ENCODE measurements at places on chromosomes 4 and X.

GRCh38 chr4:73922766-73923630 is 53.8 kb downstream of the CXCL1 start:
- no peak for DNase-seq

GRCh38 chr4:16739997-16740624 is 158.3 kb downstream of the LDB2 start:
- DNase-seq: no peak

DNA sequence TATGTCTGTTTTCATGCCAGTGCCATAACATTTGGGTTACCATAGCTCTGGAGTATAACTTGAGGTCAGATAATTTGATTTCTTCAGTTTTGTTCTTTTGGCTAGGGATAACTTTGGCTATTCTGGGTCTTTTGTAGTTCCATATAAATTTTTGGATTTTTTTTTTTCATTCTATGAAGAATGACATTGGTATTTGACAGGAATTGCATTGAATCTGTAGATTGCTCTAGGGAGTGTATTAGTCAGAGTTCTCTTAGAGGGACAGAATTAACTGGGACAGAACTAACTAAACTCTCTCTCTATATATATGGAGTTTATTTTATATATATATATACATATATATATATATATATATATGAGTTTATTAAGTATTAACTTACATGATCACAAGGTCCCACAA is 32.2 kb upstream of the SLIT2 start:
- no peak for DNase-seq

GRCh38 chrX:80812176-80812575 is 2.5 kb upstream of the BRWD3 start:
- DNase-seq: no peak

- DNase-seq: no peak
These were observed 1411.1 kb upstream of the PCDH7 start for GRCh38 chr4:29309050-29309449.

DNA sequence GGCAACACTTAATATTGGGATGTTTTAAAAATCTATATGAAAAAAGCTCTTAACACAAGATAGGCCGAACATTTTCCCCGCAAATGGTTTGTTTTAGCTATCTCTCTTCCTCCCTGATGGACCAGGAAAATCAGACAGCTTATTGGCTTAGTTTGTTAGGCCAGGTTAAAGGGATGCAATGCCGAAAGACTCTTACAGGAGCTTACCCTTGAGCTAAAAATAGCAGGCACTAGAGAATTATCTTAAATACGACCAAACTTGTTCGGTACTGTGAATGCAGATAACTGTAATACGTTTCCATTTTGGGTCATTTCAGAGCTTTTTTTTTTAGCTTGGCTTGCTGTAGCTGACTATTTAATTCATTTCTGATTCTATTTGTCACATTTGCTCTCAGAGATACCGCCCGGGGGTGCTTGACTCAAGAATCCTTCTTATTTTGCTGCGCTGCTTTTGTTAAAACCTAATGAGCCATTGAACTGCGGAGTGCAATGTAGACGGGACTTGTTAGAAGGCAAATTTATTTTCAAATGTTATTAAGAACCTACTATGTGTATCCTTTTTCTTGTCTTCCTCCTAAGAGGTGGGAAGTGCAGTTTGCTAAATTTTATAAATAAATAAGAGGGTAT is 23.3 kb downstream of the PPARGC1A start:
- no peak for DNase-seq

GRCh38 chr4:127788517-127788916 is 6.4 kb downstream of the HSPA4L start:
- no peak for DNase-seq

- no peak for DNase-seq
These were observed 11.0 kb upstream of the ADGRG2 start for GRCh38 chrX:19133231-19133630.

GRCh38 chr4:11765849-11766453 is 337.3 kb upstream of the HS3ST1 start:
- DNase-seq: no peak

DNA sequence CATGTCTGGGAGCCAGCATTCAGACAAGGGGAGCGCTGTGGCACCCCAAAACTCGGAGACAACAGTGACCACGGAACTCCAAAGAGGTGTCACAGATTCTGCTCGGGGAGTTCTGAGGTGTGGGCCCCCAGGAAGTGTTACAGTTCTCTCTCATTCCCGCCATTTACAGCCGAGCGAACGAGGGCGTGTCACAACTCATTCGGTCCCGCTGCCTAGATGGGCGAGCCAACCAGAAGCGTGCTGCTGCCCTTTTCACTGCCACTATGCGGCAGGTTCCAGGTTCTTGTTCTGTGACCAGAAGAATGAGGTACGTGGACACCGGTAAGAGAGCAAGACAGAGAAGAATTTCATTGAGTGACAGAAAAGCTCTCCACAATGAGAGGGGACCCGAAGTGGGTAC is 1370.6 kb upstream of the AGA start:
- no peak for DNase-seq

DNA sequence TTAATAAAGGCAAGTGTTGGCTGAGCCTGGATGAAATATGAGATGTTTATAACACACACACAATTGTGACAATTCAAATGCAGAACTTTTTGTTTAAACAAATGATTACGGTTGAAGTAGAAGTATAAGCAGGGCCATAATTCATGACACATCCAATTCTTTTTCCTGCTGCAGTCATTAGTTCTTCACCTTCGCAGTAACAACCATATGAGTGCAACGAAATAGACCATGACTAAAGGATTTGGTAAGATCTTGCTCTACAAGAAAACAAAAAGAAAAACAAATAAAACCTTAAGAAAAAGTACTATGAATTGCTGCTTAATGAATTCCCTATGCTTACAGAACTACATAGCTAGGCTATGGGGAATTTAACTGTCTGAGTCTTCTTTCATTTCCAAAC is 13.9 kb upstream of the BMPR1B start:
- DNase-seq: no peak

DNA sequence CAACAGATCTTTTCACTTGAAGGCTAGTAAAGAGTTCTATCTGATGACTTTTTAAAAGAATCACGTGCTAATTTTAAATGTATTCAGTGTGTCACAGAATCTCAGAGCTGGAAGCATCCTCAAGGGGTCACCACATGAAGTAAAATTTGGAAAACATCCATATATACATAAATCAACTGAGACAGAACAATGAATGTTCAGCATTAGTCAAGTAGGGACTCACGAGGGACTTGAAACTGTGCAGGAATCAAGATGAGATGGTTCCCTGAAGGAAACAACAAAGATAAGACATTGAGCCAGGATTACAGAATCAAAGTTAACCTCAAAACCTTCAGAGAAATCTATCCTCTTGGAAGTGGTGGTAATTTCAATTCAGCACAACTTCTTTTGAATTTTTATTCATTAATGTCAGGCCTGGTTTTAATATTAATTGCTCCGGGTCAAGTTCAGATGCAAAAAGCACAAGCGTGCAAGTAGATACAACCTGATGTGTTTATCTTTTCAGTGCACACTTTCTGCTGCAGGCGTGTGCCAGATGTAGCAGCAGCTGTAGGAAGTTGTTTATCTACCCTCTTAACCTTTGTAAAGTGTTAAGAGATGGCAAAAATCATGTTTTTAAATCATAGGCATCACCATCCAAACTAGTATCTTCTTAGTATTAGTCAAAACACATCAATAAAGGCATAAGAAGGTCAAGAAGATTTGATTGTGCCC is 87.7 kb upstream of the SRD5A3 start:
- DNase-seq: no peak

DNA sequence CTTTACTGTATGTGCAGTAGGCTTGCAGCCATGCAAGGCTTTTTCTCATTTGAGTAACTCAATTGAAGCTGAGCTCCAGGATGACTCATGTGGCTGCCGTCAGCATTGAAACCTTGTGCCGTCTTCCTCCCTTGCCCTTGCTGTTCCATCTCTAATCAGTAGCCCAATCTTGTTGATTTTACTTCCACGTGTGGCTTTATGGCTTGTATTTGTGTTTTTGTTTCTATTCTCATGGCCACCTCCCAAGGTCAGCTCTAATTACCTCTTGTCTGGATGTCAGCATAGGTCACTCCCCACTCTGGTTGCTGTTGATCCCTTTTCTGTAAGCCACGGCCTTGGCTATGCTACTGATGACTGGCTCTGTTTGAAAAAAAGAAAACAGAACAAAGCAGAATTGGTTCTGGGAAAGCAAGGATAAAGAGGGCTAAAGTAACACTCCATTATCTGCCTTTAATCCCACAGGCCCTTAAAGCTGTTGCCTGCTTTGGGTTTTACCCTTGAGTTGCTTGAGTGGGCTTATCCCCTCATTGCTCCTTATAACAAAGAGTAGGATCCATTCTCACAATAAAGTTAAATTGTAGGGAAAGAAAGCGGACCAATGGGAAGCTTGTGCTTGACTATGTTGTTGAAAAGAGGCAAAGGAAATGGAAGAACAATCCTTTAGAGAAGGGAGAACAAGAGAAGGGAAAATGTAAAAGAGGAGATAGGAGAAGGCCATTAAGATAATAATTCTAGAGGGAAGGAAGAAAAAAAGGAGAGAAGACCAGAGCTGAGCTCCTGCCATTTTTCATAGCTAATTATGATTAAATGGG is 173.9 kb upstream of the PGRMC2 start:
- DNase-seq: peak; percentile 42

DNA sequence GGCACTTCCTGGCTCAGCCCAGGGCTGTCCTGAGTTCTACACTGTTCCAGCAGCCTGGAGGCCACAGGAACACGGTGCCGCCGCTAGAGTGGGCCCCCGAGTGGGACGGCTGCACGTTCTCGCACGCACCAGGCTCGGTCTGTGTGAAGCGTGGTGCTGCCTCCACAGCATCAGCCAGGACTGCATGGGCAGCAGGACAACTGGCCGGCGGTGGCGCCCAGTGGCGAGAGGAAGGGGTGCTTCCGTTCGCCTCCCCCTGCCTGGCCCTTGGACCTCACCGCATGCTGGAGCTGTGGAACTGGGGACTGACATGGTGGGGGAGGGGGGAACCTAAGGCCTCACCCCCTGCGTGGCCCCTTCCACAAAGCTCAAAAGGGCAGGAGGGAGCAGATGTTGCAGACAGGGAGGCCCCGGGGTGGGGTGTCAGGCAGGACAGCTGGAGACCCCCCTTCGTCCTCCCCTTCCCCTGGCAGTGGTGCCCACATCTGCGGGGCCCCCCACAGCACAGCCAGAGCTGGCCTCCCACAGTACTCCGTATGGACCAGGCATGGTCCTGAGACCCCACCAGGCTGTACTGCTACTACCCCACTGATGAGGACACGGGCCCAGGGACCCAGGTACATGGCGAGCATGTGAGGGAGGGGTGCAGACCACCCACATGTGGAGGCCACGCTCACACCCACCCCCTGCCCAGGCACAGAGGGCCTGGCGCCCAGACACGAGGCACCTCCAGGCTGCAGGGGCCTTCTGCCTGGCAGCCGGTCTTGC is 58.5 kb downstream of the ACOX3 start:
- no peak for DNase-seq

DNA sequence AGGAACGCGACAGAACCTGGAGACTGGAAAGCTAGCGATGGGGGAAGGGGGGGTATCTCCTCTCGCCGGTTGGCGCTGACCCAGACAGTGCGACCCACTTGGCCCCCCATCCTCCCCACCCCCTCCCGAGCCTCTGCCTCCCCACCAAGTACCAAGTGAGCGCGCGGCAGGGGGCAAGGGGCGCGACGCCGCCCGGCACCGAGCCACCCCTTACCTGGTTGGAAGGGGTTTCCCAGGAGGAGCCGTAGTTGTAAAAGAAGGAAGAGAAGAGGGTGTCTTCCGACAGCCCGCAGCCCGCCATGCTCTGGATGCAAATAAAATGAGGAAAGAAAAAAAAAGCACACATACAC is 112.2 kb downstream of the DHX15 start:
- DNase-seq: no peak

GRCh38 chr4:66564901-66565651 is 894.8 kb upstream of the EPHA5 start:
- DNase-seq: peak; percentile 95

- peak; percentile 33 for DNase-seq
These were observed 213.0 kb upstream of the VEGFC start for GRCh38 chr4:177005674-177006230.

DNA sequence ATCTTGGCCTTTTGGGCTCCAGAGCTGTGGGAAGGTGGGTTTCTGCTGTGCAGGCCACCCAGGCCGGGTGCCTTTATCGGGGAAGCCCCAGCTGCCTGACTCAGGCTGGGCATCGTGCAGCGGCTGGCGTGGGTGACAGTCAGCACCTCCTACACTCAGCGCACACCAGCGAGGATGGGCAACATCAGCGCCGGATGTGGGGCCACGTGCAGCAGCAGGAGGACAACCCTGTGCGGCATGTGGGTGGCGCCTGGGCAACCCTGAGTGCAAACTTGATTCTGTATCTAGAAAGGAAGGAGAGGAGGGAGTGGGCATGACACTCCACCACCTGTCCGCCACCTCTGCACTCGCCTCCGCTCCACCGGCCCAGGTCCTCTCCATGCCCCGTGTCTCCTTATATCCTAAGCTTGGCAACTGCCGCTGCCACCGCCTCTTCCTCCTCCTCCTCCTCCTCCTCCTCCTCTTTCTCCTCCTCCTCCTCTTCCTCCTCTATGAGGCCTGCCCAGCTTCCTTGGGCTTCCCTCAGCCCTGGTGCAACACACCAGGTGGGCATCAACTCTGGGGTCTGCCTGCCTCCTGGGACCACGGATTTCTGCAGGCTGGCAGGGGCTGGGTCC is 107.4 kb upstream of the AFAP1 start:
- DNase-seq: no peak

GRCh38 chr4:87566276-87566675 is 37.1 kb upstream of the SPARCL1 start:
- DNase-seq: no peak

DNA sequence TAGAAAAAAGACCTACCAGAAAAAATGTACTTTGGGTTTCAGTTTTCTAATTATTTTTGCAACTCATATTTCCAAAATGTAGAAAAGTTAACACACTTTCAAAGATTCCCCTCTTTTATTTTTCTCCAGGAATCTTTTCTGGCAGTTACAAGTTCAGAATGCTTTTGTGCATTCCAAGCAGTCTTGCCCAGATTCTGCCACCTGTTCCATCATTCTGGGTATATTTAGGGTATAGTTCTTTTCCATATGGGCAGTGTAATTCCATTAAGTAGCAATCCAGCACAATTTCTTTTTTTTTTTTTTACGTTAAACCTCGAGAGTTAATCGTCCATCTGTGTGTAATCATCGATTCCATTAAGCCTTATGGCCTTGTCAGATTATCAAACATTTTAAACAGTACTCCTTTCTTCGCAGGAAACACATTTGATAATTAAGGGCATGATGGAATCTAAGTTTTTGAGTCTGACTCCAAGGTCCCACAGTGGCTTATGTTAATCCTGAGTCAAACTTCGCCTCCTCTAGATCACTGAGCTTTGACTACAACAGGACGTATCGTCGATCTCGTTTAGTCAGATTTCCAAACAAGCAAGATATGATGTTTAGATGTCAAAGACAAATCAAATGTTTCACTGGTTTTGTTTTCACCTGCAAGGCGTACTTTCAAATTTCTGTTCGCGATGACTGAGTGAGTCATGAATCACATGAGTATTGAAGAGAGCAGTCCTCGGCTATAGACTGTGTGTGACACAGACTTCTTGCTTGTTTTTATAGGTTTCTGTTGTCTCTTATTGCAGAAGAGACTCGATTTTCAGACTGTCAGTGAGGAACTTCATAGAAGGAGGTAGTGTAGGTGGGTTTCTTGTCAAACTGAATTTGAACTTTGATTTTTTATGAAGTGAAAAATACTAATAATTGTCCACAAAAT is 118.9 kb upstream of the GK2 start:
- no peak for DNase-seq
